Fibroblast of skin of right biceps (primary cell): ENCODE measurements at places on chromosomes 1 and 21.
A peak's percentile ranks its signal among the peaks of the same experiment; 100 is the strongest.

DNA sequence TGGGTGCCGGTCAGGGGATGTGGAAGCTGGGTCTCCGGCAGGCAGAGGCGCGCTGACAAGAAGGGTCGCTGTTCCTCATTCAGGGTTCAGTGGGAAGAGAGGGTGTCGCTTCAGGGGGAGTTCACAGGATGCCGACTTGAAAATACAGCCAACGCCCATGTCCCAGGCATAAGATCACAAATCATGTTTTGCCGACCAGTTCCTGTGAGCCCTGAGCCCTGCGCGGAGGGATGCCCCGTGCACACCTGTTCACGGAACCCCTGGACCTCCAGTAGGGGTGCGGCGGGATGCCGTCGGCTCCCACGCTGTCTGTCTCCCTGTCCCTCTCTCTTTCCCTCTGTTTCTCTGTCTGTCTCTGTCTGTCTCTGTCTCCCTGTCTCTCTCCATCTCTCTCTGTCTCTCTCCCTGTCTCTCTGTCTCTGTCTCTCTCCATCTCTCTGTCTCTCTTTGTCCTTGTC, 26.8 kb downstream of the TP73 start:
- no peak for DNase-seq

GRCh38 chr1:30881319-30882181, 27.0 kb downstream of the SDC3 start:
- DNase-seq = no peak

DNA sequence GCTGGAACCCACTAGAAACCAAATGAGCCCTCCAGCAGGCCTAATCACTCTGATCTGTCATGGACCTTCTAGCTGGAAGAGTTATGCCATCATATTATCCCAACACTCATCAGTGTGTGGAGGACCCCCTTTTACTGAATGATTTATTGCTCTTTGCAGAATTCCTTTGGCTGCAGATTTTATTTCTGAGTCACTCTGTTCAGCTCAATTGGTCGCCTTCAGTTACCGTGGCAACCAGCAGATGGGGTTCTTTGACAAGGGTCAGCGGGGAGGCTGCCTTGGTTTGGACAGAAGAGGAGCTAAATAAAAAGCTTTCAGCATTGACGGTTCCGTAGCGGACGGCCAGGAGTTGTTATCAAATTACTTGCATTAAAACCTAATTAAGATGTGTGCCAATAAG, 220.1 kb downstream of the SDCCAG8 start:
- DNase-seq = peak; percentile 88

GRCh38 chr1:221740369-221740992, 1.4 kb downstream of the DUSP10 start:
- peak; percentile 12 for DNase-seq

DNA sequence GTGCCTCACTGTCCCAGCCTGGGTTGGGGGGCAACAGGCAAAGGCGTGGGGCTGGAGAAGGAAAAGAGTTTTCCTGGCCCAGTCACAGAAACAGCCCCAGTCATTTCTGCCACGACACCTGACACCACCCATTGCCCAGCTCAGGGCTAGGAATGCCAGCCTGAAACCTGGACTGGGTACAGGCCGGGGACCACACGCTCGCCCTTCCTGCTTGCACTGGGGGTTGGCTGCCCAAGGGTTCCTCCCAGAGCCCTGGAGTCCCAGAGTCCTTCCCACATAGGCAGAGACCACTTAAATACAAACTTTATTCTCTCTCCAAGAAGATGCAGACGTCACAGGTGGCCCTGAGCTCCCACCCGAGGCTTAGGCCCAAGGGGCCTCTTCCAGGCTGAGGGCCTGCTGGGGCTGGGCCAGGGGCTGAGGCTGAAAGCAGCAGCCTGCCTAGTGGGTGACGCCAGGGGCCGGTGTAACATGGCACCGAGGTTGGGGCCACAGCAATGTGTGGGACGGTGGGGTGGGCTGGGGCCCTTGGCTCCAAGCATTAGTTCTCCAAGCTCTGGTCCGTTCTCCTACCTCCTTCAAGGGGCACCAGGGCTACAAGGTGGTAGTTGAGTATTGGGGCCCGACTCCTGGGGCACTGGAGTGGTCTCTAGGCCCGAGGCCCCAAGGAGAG, 1.6 kb downstream of the TMEM52 start:
- DNase-seq = no peak
